ENCODE measurements at places on chromosomes 11 and 22. TPM values are rescaled to one million over a fixed set of nuclear protein-coding genes. Genes with fewer than 3 reads are reported as not detected.

Gene TCN1
- polyA plus RNA-seq, result not detected

Gene RHOD
- 8.8 TPM for polyA plus RNA-seq

Gene APOBEC3F
- polyA plus RNA-seq, result 8.5 TPM

GRCh38 chr11:69611548-69612526 is 29.1 kb upstream of the CCND1 start:
- no peak for DNase-seq

- DNase-seq, result no peak
Measured at GRCh38 chr11:90747057-90747456, 524.2 kb upstream of the CHORDC1 start.

DNA sequence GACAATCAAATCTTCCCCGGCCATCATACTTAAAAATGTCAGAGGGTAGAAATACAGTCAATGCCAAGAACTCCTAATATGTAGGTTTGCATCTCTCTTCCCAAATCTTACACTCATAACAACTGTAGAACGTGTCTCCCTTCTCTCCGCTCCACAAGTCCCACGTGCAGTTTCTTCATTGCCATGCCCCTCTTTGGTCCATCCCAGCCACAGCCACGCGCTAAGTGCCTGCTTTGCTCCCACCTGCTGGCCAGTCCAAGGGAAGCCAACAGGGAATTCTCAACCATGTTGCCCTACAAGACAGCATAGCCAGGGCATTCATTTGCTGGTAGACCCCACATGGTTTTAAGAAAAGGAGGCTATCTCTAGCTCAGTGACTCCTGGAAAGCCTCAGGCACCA is 420.6 kb upstream of the ISX start:
- DNase-seq, result no peak

DNA sequence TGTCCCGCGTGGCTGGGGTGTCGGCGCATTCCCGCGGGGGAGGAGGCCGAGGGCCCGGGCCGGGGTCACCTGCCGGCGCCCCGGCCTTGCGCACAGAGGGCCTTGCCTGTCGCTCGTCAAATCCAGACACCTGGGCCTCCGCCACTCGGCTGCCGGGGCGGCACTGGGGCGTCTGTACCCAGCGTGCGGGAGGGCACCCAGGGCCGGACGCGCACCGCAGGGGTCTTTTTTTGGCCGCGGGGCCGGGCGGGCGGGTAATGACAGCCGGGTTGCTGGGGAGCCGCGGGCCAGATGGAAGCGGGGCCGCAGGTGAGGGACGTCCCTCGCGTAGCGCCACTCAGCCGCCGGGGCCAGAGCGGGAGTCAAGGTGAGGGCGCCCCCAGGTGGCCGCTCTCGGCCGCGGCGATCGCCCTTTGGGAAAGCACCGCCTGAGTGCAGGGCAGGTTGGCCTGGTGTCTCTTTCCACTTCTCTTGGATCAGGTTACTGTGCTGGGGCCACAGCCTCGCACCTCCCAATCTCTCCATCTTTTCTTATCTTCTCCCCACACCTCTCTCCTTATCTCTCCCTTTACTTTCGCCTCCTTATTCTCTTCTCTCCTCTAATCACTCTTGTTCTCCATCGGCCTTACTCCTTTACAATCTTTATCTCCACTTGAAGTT is 3.5 kb downstream of the PHLDB1 start:
- DNase-seq, result no peak

GRCh38 chr11:119935349-119935925 is 202.5 kb downstream of the TRIM29 start:
- no peak for DNase-seq

- DNase-seq, result no peak
Measured at GRCh38 chr11:70711911-70712185, 313.5 kb downstream of the CTTN start.

DNA sequence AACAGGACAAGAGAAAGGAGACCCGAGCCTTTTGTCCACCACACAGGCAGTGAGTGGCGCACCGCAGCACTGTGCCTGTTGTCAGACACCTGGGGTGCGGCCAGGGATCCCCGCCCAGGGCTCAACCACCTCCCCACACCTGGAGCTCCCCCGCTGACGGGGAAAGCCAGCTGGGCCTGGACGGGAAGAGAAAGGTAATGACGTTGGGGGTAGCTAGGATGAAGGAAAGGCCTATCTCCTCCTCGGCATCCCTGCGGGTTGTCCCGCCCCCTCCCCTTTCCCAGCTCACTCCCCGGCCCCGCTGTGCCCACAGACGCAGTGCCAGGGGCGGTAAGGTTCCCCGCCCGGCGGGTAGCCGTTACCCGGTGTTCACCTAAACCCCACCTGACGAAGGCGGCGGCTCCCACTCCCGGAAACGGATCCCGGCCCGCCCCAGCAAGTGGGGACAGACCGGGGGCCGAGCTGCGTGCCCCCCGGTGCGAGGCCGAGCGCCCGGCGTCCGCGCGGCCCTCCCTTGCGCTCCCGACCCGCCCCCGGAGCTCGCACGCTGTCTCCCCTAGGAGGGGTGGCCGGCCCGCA is 495 bp downstream of the HYOU1 start:
- no peak for DNase-seq

- DNase-seq, result no peak
Measured at GRCh38 chr22:33598821-33599220, 321.5 kb downstream of the LARGE1 start.

- DNase-seq, result no peak
Measured at GRCh38 chr11:115548878-115549528, 44.8 kb upstream of the CADM1 start.

DNA sequence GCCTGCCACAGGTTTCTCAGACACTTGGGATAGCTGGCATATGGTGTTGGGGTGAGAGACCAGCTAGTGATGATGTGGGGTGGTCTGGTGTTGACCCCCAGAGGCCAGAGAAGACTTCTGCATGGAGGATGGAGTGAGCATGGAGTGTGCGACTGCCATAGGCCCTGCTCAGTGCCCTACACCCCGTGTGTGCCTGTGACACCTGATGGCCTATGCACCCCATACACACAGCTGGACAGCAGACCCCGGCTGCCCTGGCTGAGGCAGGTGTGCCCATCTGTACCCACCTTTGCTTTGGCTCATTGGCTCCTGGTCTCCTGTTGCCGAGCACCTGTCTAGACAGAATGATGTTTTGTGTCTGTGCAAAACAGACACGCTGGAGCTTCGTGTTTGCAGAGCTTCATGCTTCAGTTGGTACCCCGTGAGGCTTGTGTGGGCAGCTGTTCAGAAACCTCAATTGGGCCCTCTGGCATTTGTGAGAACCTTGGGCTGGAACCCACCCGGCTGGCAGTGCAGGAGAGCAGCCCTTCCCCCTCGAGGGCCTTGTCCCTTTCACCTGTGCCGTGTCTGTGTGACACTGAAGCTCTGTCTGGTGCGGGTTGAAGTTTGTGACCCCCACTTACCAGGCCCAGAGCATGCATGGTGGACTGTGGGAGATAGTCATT is 27.6 kb downstream of the BCR start:
- DNase-seq, result no peak

- DNase-seq, result no peak
Measured at GRCh38 chr22:35534091-35534490, 6.5 kb upstream of the RASD2 start.

GRCh38 chr22:41656556-41656955 is 32.1 kb downstream of the SNU13 start:
- no peak for DNase-seq

DNA sequence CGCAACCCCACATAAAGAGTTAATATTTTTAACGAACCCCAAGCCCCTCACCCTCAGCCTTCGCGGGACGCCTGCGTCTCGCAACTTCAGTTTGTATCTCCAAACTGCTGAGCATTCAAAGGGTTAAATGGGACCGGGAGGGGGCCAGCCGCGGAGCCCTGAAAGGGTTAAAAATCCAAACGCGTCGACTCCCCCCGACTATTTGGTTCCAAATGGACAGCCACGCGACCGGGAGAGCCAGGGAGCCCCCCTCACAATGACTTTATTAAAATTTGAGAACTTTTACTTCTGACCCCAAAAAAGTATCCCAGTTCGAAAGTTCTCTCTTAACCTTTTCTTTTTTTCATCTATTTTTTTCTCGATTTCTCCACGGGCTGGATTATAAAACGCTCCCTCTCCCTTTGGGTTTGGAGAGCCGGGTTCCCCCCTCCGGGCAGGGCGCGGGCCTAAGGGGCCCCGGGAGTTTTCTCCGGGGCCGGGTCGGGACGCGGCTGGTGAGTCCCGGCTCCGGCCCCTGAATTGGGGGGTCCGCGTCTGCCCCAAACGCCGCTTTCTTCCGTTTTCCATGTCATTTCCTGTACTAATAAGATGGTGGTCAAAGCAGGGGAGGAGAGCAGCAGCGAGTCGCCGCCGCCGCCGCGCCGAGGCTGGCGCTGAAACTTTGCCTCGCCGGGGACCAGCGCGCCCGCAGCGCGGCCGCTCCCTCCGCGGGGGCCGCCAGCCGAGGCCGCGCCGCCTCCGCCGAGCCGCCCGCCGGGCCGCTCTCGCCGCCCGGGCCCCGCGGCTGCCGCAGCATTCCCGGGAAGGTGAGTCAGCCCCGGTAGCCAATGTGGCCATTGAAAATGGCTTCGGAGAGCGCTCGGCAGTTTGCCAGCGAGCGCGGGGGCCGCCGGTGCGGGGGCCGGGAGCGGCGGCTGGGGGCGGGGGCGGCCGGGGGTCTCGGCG is at the start of gene PRDM11:
TSS of gene PRDM11 (plus strand) at position 568 of the 945 bp plus-strand sequence. CDS start 35,128 bp downstream, outside the sequence.
- peak; percentile 49 for DNase-seq

- DNase-seq, result no peak
Measured at GRCh38 chr11:44595006-44595405, 29.5 kb downstream of the CD82 start.

GRCh38 chr11:40797981-40798380 is 661.5 kb downstream of the LRRC4C start:
- no peak for DNase-seq

DNA sequence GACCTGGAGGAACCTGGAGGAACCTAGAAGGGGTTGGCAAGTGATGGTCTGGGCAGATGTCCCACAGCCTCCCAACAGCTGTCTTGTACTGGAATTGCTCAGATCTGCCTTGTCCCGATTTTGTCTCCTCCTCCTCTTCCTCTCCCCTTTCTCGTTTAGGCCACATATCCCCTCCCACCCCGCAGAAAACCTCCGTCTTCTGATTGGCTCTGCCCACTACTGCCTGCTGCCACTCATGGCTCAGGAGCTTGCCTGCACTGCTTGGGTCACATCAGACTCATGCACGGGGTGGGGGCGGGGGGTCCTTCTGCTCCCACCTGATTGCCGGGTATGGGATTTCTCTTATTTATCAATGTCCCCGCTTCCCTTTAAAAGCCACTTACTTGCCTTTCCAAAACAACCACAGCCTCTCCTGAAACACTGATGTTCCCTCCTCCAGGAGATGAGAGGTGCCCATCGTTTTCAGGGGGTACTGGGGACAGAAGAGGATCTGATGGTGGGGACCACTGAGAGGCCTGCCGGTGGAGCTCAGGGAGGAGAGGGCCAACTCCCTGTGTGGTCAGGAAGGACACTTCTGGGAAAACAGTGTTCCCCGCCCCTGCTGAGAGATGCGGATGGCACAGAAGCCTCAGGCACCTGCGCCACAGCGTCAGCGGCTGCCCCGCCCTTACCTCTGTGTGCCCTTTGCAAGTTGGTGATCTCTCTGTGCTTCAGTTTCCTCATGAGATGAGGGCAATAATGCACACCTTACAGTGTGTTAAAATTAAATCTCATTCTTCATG is 14.7 kb downstream of the TOM1 start:
- no peak for DNase-seq

GRCh38 chr11:117819096-117820040 is 5.2 kb downstream of the FXYD2 start:
- no peak for DNase-seq

GRCh38 chr22:46009730-46010129 is 32.8 kb upstream of the WNT7B start:
- DNase-seq, result no peak

DNA sequence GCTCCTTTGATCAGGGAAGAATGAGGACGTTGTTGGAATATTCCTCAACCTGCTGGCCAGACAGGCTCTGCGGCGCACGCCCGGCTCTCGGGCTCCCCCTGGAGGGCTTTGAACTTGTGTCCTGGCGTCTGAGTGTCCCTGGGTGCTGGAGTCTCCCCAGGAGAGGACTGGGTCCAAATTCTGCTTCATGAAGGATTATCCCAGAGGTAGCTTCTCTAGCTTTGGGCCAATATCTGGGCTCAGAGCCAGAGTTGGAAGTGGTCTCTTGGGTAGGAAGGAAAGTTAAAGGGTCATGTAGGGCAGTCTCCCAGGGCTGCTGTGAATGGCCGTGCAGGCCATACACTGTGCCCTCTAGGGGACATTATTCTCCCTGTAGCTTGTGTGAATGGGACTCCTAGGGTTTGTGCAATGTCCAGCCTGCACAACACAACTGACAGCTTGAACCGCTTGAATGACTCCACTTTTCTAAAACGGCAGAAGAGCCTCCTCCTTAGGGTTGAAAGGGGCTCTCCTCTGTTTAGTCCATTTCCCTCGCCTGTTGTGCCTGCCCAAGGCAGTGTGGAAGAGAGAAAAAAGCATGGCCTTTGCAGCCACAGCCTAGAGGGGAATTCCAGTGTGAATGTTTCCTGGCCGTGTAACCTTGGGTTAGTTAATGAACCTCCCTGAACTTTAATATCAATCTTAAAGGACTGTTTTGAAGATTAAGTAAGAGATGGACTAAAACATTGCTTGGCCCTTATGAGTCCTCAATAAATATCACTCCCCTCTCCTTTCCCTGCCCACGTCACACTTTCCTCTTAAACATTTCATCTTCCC is 111.2 kb upstream of the THY1 start:
- DNase-seq, result peak; percentile 0

Measured in right renal cortex interstitium (tissue), 3 donors.